ENCODE measurements at places on chromosomes 13 and 19.

DNA sequence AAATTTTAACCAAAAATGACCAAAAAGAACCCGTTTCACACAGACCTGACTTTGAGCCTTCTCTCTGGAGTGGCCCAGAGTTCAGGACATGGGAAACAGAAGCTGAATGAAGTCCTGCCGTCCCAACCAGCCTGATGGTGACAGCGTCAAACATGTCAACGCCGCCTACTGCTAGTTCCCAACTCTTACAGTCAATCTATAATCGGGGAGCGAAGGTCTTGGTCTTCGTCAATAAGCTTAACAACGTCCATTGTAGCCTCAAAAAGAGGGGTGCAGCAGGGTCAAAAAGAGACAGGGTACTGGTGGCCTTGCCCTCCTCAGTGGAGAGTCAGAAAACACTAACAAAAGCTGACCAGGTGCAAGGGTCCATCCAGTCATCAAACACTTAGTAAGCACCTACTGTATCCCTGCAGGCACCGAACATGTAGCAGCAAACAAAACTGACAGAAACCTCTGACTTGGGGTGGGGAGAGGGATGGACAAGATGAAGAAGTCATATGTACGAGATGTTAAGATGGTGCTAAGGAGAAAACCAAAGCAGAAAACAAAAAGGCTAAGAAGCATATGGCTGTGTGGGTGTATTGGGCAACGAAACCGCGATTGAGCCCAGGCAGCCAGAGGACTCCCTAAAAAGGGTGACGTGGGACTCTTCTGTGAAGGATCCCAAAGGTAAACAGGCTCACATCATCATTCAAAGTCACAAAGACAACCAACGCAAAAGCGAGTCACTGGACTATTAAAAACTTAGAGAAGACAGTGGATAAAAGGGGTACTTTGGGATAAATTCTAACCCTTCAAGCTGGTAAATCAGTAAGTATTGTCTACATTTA, 12.0 kb downstream of the MLLT1 start:
- DNase-seq, result no peak

- no peak for DNase-seq
Measured at GRCh38 chr13:38341149-38341692, 8.4 kb upstream of the UFM1 start.

DNA sequence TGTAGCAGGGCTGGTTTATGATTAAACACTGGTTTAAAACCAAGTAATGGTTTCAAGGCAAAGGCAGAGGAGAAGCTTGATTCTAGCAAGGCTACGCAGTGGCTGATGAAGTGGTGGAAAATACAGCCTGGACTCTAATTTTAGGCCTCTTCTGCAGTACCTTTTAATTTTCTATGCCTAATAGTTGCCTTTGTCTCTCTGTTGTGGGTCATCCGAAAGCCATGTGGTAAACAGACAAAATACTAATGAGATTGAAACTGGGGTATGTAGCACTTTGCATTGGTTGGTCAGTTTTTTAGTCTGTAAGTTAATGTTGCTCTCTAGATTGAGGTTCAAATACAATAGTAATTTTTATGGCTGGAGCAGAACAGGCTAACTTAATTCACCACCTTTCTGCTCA, 3.3 kb downstream of the LMO7 start:
- DNase-seq, result no peak

DNA sequence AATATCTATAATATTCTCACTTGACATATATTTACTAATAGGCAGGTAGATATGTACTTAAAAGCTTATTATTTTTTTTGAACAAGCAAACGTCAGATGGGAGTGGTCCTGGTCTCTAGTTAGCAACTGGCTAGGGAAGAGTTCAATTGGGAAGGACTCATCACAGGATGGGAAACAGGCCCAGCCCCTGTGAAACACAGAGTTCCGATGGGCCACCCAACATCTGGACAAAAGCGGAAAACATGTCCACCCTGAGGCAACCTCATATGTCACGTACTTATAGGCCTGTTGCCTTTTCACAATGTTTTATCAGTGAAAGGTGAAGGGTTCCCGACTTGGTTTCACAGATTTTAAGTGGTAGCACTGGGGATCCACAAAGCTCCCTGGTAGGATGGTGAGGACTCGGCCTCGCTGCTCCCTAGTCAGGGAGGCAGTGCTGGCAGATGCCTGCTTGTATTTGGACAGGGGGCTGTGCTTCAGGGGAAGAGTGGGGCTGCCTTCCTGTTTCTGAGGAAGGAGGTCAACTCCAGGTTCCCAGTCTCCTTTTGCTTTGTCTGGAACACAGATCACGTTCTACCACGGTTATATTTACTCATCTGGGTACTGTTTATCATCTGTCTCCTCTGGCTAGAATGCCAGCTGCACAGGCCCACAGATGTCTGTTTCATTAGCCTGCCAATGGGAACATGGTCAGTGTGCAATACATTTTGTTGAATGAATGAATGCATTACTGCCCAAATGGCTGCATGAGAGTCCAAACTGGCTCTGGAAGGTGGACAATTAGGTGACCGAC, 49.4 kb upstream of the SLC15A1 start:
- DNase-seq, result no peak

- DNase-seq, result no peak
Measured at GRCh38 chr19:47615714-47616113, 6.8 kb downstream of the BICRA start.

- no peak for DNase-seq
Measured at GRCh38 chr13:48504606-48505005, 28.3 kb downstream of the RCBTB2 start.

DNA sequence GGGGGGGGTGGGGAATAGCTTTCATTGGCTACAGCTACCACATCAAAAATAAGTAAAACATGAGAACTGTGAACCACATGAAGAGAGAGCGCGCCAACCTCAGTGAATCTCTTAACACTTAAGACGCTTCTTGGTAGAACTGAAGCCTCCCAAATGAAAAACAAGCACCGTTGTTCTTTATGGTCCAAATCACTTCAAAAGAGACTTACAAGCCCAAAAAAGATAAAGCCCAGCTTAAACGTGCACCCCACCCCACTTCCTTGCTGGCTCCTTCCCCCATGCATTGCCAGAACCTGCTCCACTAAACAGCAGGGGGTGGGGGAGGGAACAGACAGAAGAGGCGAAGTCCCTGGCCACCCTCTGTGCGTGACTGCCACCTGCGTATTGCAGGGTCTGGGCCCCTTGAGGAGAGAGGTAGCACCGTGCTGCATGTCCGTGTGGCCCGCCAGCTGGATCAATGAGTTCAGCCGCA, 479.1 kb downstream of the FOXO1 start:
- DNase-seq, result no peak

DNA sequence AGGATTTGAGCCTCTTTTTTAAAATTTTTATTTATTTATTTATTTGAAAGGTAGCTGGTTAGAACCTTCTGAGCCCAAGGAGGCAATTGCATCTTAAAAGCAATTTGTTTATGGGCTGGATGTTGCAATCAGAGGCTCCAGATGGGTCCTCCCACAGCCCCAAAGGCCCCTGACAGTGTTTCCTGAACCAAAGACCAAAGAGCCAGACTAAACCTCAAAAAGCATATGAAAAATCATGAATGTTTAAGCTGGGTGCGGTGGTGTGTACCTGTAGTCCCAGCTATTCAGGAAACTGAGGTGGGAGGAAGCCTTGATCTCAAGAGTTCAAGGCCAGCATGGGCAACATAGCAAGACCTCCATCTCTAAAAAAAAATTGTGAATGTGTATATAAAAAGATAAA, 67.8 kb upstream of the RGCC start:
- no peak for DNase-seq

GRCh38 chr13:51360489-51360888, 21.0 kb downstream of the SERPINE3 start:
- DNase-seq, result no peak

DNA sequence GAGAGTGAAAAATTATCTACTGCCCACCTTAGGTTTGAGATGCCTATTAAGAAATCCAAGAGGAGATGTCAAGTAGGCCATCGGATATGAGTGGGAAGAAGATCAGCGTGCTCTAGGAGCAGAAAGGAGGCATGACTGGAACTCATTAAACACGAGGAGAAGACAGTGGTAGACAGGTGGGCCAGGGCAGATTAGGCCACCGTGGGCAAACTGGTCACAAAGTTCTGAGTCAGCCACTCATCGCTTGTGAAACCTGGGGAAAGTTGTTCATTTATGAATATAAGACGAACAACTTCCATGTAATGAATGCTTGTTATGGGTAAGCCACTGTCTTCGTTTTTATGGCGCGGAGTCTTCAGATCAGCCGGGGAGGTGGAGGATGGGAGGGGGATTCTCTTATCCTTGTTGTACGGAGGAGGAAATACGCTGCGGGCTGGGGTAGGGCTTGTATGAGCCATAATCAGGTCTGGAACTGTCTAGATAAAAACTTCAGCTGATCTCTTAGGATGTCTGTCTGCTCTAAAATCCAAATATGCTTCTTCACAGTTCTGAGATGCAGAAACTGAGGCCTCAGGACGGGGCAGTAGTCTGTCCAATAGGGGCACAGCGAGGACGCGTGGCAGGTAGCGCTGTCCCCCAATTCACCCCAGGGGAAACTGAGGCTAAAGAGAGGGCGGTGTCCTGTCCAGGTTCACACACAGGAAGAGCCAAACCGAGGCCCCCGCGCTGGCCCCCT, 1.1 kb upstream of the ZNF444 start:
- no peak for DNase-seq

Measured in EH (cell line).